A549 treated with AZD2906 at 1 μM for 4 hours (cell line): ENCODE measurements at places on chromosomes 4 and X. TPM values are rescaled to one million over a fixed set of nuclear protein-coding genes. Genes with fewer than 3 reads are reported as not detected.

Gene RAB33A
- total RNA-seq: 0.07 to 0.32 TPM (median 0.18 TPM) in 5 replicates

Gene BEX5
- total RNA-seq: not detected in 5 replicates

Gene FHDC1
- total RNA-seq: 0.88 to 1.1 TPM (median 0.95 TPM) in 5 replicates

Gene GPRASP2
- total RNA-seq: 4.7 to 8.5 TPM (median 5.7 TPM) in 5 replicates

Gene TMPRSS11B
- total RNA-seq: not detected in 5 replicates

Gene MAGIX
- 2.3 to 3.9 TPM (median 3.3 TPM) in 5 replicates for total RNA-seq

Gene SMIM31
- total RNA-seq: 0.03 to 0.08 TPM (median 0.04 TPM) in 4 of 5 replicates, not detected in the other

Gene SRPX
- 8.4 to 10.7 TPM (median 9.9 TPM) in 5 replicates for total RNA-seq

Gene TMEM154
- 0.01 to 0.05 TPM (median 0.02 TPM) in 5 replicates for total RNA-seq

Gene IRS4
- 0.02 TPM in 1 of 5 replicates, not detected in the others for total RNA-seq

Gene EMCN
- not detected in 5 replicates for total RNA-seq

Gene TRIM75
- not detected in 5 replicates for total RNA-seq

Gene IGBP1
- total RNA-seq: 58.6 to 71.2 TPM (median 66.0 TPM) in 5 replicates

Gene CDS1
- 0.48 to 0.66 TPM (median 0.58 TPM) in 5 replicates for total RNA-seq

Gene PNMA6A
- total RNA-seq: 4.0 to 5.4 TPM (median 5.0 TPM) in 5 replicates

Gene CORIN
- not detected in 5 replicates for total RNA-seq

Gene KLB
- total RNA-seq: 0.08 to 0.15 TPM (median 0.14 TPM) in 5 replicates

Gene PDHA2
- not detected in 5 replicates for total RNA-seq

Gene NUP54
- 24.5 to 39.8 TPM (median 26.1 TPM) in 5 replicates for total RNA-seq

Gene MAGEC1
- 0.03 to 0.05 TPM (median 0.03 TPM) in 5 replicates for total RNA-seq

Gene CTBP1
- total RNA-seq: 77.6 to 84.1 TPM (median 81.2 TPM) in 5 replicates

Gene ETDC
- not detected in 5 replicates for total RNA-seq

Gene RNF175
- total RNA-seq: 0.10 TPM in 1 of 5 replicates, not detected in the others

Gene IQSEC2
- 30.8 to 45.6 TPM (median 40.8 TPM) in 5 replicates for total RNA-seq

Gene ERAS
- total RNA-seq: 0.12 to 0.16 TPM in 2 of 5 replicates, not detected in the others

Gene PIN4
- 33.1 to 63.3 TPM (median 36.8 TPM) in 5 replicates for total RNA-seq

Gene N4BP2
- total RNA-seq: 2.0 to 4.1 TPM (median 2.6 TPM) in 5 replicates

Gene CENPI
- 11.0 to 14.9 TPM (median 13.1 TPM) in 5 replicates for total RNA-seq

Gene BRS3
- total RNA-seq: not detected in 5 replicates

Gene USP17L24
- total RNA-seq: not detected in 5 replicates

Gene METTL14
- 12.8 to 18.2 TPM (median 15.1 TPM) in 5 replicates for total RNA-seq

Gene MAGEA12
- total RNA-seq: 0.06 to 0.29 TPM (median 0.15 TPM) in 5 replicates

Gene VCX3A
- total RNA-seq: 0.16 TPM in 1 of 5 replicates, not detected in the others

Gene WAS
- 0.22 to 0.52 TPM (median 0.32 TPM) in 5 replicates for total RNA-seq

Gene C1QTNF7
- not detected in 5 replicates for total RNA-seq

Gene PNCK
- 0.18 to 0.34 TPM (median 0.21 TPM) in 5 replicates for total RNA-seq

Gene BEND2
- not detected in 5 replicates for total RNA-seq

Gene SERPINA7
- not detected in 5 replicates for total RNA-seq

Gene PASD1
- not detected in 5 replicates for total RNA-seq

Gene PCDH19
- total RNA-seq: 0.02 to 0.05 TPM (median 0.03 TPM) in 5 replicates

Gene NLRP2B
- total RNA-seq: not detected in 5 replicates

Gene DIPK2B
- total RNA-seq: not detected in 5 replicates

Gene SPATA18
- 3.9 to 4.5 TPM (median 4.3 TPM) in 5 replicates for total RNA-seq

Gene PDCL2
- not detected in 5 replicates for total RNA-seq

Gene SLC26A1
- 0.20 to 0.74 TPM (median 0.26 TPM) in 5 replicates for total RNA-seq

Gene XKRX
- total RNA-seq: 0.73 to 0.94 TPM (median 0.91 TPM) in 5 replicates
